Stimulated activated CD4-positive, alpha-beta T cell treated with anti-CD3 and anti-CD28 coated beads, Interleukin-1b, Interleukin-23, amount 100 ng/mL, for 1 hour (primary cell): ENCODE measurements at places on chromosomes 13 and 19.

DNA sequence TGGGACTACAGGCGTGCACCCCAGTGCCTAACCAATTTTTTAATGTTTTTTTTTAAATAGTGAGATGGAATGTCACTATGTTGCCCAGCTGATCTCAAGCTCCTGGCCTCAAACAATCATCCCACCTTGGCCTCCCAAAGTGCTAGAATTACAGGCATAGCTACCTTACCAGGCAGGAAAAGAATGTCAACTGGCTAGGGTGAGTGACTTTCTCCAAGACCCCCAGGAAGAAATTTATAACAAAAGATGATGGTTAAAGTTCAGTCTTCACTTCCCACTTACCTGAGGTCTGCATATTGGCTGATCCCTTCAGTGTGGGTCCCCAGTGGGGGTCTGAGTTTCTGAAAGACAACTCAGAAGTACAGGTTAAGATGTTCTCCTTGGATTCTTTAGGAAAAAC is 893.0 kb downstream of the UQCRFS1 start:
- DNase-seq = no peak

DNA sequence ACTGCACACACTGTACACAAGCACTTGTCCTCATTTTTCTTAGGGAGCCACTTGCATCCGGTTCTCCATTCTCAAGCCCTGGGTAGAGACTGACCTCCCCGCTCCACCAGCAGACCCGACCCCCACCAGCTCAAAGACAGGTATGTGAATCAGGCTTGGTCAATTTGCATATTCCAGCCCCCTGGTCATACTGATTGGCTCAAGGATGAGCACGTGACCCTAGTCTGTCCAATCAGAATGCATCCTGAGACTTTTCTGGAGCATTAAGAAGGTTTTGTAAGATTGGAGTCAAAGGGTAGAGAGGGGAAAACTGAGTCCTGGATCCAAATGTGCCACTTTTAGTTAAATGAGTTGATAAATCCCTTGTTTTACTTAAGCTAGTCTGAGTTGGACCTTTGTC is 34.1 kb downstream of the NOTCH3 start:
- DNase-seq = no peak

- DNase-seq = no peak
Observed at GRCh38 chr19:35211545-35212230, 16.9 kb downstream of the FAM187B start.

DNA sequence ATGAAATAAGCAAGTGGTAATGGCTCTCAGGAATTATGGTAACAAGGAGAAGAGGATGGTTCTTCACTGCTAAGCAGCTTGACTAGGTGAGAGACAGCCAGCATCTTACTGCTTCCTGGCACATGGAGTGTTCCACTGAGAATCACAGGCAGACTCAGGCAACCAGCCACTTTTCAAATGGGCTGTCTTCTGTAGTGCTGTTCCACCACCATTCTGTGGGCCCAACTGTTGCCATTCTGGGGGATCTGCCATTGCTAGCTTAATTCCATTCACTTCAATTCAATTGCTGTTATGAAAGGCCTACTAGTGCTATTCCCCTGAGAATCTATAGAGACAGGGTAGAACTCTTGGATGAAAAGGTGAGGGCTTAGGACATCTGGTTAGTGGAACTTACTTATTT is 341.9 kb downstream of the KCNRG start:
- DNase-seq = no peak

DNA sequence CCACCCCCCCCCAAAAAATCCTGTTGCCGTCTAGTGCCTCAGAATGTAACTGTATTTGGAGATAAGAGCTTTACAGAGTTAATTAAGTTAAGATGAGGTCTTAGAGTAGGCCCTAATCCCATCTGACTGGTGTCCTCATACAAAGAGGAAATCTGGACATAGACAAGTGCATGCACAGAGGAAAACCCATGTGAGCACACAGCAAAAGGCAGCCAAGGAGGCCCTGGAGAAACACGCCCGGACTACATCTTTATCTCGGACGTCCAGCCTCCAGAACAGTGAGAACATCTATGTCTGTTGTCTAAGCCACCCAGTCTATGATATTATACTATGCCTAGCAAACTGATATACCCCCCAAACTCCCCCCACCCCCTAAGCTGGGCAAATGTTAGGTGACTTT is 193.8 kb downstream of the KATNAL1 start:
- DNase-seq = no peak

DNA sequence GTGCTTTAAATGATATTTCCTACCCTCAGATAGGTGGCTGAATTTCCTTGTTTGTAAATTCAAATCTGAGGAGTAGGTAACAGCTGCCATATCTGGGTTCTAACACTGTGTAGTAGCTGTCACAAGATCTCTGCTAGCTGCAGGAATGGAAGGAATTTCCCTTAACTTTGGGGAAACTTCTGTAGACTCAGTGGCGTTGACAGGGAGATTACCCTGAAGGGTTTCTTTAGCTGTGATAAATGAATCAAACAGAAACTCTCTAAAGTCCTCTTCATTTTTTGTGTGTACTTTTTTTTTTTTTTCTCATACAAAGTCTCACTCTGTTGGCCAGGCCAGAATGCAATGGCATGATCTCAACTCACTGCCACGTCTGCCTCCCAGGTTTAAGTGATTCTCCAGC is 5.3 kb upstream of the EPSTI1 start:
- no peak for DNase-seq

GRCh38 chr13:41916173-41916954 is 44.5 kb downstream of the VWA8 start:
- DNase-seq = no peak

DNA sequence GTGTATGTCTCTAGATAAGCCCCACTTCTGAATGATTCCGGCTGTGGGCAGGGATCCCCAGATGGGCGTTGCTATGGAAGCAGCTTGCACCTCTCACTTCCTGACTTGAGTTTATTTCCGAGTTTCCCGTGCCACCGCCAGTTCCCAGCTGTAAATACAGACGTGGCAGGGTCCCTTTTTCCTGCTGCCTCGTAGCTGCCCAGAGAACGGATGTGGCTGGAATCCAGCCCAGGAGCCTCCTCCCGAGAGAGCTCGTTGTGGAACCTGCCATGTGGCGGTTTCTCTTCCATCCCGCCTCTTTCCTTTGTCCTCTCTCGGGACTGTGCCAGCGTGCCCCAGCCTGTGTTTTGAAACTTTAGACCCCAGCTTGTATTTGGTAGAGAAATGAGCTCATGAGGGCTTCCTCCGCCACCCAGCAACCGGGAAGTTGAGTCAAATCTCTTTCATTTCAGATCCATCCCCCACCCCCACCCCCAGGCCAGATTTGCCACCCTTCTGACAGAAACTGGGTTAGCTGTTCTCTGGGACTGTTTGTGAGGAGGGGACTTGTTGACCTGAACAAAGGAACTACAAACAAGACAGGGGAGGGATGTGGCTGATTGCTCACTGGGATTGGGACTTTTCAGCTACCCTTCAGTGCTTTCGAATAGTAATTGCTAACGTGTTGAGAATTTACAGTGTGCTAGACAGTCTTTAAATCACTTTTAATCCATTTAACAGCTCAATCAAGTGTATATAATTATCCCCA is 96.6 kb downstream of the SIPA1L3 start:
- DNase-seq = no peak
